ENCODE measurements at places on chromosomes 7 and 10.
A peak's percentile ranks its signal among the peaks of the same experiment; 100 is the strongest.

GRCh38 chr7:44162785-44163395 lies 21.8 kb upstream of the MYL7 start:
- H3K4me1 ChIP-seq = peaks cover 2% of the 10 kb centered on the region
- no peak overlapping the region for H3K4me3 ChIP-seq
- H3K36me3 ChIP-seq = no peaks in the 10 kb centered on the region
- no peaks in the 10 kb centered on the region for H3K27me3 ChIP-seq
- no peak for DNase-seq

GRCh38 chr10:69878038-69878437 lies 76.3 kb downstream of the COL13A1 start:
- H3K27ac ChIP-seq = no peak overlapping the region
- H3K36me3 ChIP-seq = no peaks in the 10 kb centered on the region
- no peaks in the 10 kb centered on the region for H3K27me3 ChIP-seq
- peaks cover 3% of the 10 kb centered on the region for H3K4me1 ChIP-seq

- H3K27ac ChIP-seq = peak overlapping the region; percentile 67
- peaks cover 48% of the 10 kb centered on the region for H3K4me1 ChIP-seq
- H3K4me3 ChIP-seq = no peak overlapping the region
- no peak for DNase-seq
- H3K27me3 ChIP-seq = no peaks in the 10 kb centered on the region
- no peaks in the 10 kb centered on the region for H3K36me3 ChIP-seq
Measured at GRCh38 chr10:77583527-77583926, 54.1 kb downstream of the KCNMA1 start.

- H3K36me3 ChIP-seq = no peaks in the 10 kb centered on the region
- H3K4me1 ChIP-seq = no peaks in the 10 kb centered on the region
- no peak overlapping the region for H3K4me3 ChIP-seq
- H3K27ac ChIP-seq = no peak overlapping the region
- no peak for DNase-seq
- no peaks in the 10 kb centered on the region for H3K27me3 ChIP-seq
Measured at GRCh38 chr7:43058271-43059066, 54.0 kb upstream of the HECW1 start.

DNA sequence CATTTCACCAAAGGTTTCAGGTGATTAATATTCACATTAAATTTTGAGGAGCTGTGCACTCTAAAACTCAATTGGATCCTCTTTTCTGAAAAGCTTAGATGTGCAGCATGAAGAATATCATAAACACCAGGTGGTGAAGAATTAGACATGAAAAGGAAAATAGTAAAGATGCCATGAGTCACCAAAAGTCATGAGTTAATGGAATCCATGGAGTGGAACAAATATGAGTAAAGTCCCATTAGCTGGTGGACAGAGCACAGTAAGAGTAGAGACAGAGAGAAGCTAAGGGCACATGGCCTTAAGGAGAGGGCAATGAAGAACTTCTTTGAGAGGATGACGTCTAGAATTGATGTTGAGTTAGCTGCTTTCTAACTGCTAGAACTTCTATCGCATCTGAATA lies 271.6 kb downstream of the CSTF2T start:
- no peak overlapping the region for H3K27ac ChIP-seq
- no peak overlapping the region for H3K4me3 ChIP-seq
- no peak for DNase-seq

- no peak overlapping the region for H3K4me3 ChIP-seq
- no peak overlapping the region for H3K27ac ChIP-seq
- no peak for DNase-seq
- no peaks in the 10 kb centered on the region for H3K4me1 ChIP-seq
- no peaks in the 10 kb centered on the region for H3K27me3 ChIP-seq
Measured at GRCh38 chr7:70870349-70870748, 261.6 kb upstream of the GALNT17 start.
